SJSA1 (cell line): ENCODE measurements at places on chromosomes 2 and 18. TPM values are rescaled to one million over a fixed set of nuclear protein-coding genes. Genes with fewer than 3 reads are reported as not detected.

The GREB1L gene
- total RNA-seq: 0.81 and 1.2 TPM in 2 replicates

DNA sequence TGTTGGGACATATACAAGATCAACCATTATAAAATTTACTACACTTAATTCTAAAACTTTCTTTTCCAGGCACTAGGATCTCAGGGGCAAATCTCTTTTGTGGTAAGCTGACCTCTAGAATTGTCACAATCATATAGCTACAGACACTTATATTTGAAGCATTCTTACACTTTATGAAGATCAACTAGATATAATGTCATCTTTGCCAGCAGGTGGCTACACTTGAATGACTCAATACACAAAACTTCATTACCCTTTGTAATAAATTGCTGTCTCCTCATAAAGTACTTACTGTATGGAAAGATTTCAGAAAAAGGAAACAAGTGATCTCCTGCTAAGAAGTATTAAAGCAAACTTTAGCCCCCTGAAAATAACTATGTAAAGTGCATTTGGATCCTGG, 77.8 kb downstream of the RDH14 start:
- no peaks in the 10 kb centered on the region for H3K4me1 ChIP-seq
- no peaks in the 10 kb centered on the region for H3K27me3 ChIP-seq
- H3K36me3 ChIP-seq: no peaks in the 10 kb centered on the region
- H3K27ac ChIP-seq: no peak overlapping the region
- DNase-seq: no peak
- H3K4me3 ChIP-seq: no peak overlapping the region

DNA sequence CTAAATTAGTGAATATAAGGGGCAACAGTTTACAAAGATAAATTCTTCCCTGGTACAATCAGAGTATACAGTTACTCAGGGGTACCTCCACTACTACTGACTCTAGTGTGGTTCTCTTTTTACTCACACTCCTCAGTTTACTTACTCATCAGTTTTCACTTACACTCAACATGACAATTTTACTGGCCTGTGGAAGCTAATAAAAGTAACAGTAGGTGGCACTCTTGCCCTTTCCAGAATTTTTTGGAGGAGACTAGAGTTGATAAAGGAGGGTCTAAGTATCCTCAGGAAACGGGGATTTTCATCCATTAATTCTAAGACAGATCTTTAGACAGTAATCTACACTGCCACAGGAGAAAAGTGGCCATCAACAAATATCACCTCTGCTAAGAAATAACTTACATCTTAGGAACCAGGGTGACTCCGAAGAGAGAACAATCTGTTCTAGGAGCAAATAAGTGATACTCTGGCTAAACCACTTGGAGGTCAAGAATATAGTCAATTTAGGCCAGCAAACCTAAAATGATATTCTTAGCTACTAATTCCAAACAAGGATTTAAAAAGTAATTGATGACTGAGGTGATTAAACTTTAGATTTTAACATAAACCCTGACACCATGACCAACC, 61.3 kb downstream of the ATL2 start:
- no peaks in the 10 kb centered on the region for H3K4me1 ChIP-seq
- peak; percentile 56 for DNase-seq
- H3K27ac ChIP-seq: no peak overlapping the region
- peaks cover 55% of the 10 kb centered on the region for H3K36me3 ChIP-seq
- H3K27me3 ChIP-seq: no peaks in the 10 kb centered on the region
- no peak overlapping the region for H3K4me3 ChIP-seq

- no peaks in the 10 kb centered on the region for H3K27me3 ChIP-seq
- no peaks in the 10 kb centered on the region for H3K4me1 ChIP-seq
- no peak overlapping the region for H3K4me3 ChIP-seq
- H3K36me3 ChIP-seq: no peaks in the 10 kb centered on the region
Observed at GRCh38 chr2:238389988-238390589, 36.6 kb upstream of the ASB1 start.
